ENCODE measurements at places on chromosomes 7 and 10.

GRCh38 chr7:47361746-47362215 is 220.1 kb downstream of the TNS3 start:
- DNase-seq, result no peak

DNA sequence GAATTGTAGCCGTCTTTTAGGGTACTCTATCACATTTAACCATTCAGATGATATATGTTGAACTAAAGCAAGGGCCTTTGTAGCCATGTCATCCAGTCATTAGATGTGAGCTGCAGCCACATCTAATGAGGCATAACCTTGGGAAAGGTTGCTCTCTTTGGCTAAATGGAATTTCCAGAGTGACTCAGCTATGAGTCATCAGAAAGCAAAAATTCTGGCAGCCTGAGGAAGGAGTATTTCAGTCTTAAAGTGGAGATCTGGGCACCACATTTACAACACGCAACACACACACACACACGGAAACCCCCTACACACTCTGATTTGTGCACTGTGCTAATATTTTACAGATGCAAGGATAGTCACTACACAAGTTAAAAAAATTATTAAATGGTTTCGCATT is 176.9 kb upstream of the ZWINT start:
- DNase-seq, result peak; percentile 24

GRCh38 chr10:1709161-1709560 is 28.2 kb downstream of the ADARB2 start:
- DNase-seq, result no peak

DNA sequence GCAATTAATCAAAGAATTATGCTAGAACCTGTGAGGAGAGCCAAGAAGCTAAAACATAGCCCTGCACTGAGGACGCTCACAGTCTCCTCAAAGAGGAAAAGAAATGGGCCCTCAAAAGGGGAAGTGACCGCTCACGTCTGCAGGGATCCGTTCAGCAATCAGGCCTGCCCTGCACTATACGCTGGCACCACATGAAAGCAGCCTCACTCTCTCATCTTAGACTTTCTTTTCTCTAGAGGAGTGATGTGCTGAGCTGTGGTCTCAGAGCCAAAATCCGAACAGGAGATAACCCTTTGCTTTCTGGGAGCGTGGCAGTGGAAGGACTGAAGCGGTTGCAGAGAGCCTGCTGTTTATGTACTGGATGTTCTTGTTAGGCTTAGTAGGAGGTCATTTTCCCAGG is 6.3 kb upstream of the IL2RA start:
- DNase-seq, result no peak

DNA sequence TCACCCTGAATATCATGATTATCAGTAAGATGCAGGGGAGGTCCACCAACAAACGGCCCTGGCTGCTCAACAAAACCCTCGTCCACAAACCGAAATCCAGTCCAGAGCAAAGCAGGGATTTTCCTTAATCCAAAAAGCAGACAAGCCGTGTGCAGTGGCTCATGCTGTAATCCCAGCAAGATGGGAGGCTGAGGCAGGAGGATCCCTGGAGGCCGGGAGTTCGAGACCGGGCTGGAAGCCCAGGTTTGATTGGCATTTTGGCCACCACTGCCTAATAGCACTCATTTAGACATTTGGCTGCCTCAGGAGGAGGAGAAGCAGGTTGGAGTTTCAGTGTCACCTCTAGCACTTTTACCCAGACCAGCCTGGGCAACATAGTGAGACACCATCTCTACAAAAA is 562.0 kb upstream of the AUTS2 start:
- no peak for DNase-seq

DNA sequence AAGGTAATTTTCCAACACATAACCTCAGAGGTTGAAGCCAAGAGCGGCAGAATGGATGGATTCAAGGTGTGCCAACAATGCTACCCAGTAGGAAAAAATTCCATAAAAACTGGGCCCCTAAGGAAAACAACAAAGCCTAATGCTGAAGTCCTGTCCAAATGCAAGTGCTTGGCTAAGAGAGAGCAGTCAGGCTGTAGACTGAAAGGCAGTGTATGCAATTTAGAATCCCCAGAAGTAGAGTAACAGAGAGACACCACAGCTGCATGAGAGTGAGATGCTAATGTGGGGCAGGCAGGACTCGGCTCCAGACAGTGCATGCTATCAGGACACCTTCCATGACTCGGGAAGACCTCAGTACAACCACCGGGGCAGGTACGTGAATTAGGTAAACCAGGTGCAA is 124.5 kb downstream of the ZFAND4 start:
- DNase-seq, result no peak

GRCh38 chr7:155860461-155860839 is 48.2 kb upstream of the SHH start:
- no peak for DNase-seq

DNA sequence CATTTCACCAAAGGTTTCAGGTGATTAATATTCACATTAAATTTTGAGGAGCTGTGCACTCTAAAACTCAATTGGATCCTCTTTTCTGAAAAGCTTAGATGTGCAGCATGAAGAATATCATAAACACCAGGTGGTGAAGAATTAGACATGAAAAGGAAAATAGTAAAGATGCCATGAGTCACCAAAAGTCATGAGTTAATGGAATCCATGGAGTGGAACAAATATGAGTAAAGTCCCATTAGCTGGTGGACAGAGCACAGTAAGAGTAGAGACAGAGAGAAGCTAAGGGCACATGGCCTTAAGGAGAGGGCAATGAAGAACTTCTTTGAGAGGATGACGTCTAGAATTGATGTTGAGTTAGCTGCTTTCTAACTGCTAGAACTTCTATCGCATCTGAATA is 271.6 kb downstream of the CSTF2T start:
- DNase-seq, result no peak

- no peak for DNase-seq
Observed at GRCh38 chr7:54615537-54615936, 73.4 kb downstream of the VSTM2A start.

DNA sequence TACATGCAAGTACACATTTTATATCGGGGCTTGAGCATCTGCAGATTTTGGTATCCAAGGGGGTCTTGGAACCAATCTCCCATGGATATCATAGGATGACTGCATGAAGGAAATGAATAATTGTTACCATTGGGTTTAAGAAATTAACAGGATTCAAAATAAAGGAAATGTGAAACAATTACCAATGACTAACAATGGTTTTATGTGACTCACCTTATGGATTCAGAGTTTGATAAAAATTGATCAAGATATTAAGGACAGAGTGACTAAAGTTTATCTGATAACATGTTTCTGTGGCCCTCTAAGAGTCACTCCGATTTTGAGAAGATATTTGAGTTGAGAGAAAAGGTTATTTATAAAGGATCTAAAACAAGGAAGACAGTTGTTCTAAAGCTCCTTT is 93.0 kb upstream of the ODAD2 start:
- DNase-seq, result no peak

DNA sequence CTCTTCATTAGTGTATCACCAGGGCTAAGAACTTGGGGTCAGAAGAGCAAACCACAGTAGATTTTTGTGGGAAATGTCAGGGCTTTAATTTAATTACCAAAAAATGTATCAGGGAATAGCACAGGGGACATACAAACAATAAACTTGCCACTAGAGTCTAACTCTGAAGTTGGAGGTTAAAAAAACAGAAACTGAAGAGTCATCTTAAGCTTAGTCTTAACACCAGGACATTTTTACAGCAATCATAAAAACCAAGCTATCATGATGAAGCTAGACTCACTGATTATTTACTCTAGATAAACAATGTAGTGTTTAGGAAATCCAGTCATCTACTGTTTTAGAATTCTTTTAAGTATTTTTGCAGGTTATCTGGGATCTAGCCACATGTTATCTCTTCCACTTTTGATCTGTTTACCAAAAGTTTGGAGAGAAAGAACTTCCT is 48.4 kb upstream of the GLI3 start:
- DNase-seq, result no peak
